Activated T-helper 1 cell treated with anti-CD3 and anti-CD28 coated beads, Interleukin-2, amount 50 U/mL, for 16 hours (primary cell): ENCODE measurements at places on chromosomes 1 and 21.

- DNase-seq = no peak
These were observed 188.3 kb downstream of the ASTN1 start for GRCh38 chr1:176976225-176976624.

DNA sequence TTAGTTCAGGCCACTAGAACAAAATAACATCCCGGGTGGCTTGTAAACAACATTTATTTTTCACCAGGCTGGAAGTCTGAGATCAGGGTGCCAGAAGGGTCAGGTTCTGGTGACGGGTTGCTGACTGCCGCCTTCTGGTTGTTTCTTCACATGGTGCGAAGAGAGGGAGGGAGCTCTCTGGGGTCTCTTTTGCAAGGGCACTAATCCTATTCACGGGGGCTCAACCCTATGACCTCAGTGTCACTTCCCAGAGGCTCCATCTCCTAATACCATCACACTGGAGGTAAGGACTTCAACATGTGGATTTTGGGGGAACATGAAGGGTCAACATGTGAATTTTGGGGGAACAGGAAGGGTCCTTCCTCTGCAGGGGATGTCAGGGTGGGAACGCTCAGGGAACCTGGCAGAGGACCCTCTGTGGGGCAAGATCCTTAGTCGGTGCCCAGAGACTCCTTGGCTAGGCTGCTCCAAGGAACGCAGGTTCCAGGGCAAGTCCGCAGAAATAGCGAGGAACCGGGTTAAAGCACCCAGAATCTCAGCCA is 8.7 kb upstream of the C2CD2 start:
- DNase-seq = no peak

DNA sequence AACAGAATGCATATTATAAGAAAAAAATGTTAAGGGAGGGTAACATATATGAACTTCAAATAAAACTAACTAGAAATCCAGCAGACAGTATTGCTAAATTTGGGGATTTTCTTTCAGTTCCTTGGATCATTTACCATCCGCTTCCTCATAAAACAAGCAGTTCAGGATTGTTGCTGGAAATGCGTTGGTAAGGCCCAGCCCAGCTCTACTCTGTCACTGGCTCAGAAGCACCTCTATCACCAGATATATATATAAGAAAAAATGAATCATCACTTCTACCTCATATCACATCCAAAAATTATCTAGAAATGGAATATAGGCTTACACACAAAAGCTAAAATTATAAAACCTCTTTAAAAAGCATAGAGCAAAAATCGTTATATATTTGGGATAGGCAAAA is 28.2 kb upstream of the COG2 start:
- no peak for DNase-seq

GRCh38 chr1:2985067-2985561 is 36.2 kb upstream of the ACTRT2 start:
- no peak for DNase-seq

DNA sequence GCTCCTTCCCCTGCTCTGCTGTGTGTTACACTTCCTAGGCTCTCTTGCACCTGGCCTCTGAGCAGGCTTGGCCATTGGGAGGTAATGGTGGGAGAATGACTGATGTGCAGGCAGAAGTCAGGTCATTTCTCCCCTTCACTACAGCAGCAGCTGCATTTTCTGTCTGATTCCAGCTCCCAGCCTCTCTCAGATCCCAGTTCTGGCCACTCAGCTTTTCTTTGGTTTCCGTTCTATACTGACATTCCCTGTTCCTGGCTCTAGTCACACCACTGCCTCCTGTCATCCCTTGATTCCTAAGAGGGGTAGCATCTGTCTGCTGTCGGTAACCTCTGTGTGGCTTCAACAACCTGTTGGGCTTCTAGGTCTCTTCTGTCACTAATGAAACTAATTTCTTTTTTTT is 127.7 kb upstream of the HOOK1 start:
- no peak for DNase-seq

- no peak for DNase-seq
These were observed 157.3 kb downstream of the PEX14 start for GRCh38 chr1:10631811-10632593.

GRCh38 chr1:154408174-154408777 is 3.1 kb downstream of the IL6R start:
- no peak for DNase-seq

DNA sequence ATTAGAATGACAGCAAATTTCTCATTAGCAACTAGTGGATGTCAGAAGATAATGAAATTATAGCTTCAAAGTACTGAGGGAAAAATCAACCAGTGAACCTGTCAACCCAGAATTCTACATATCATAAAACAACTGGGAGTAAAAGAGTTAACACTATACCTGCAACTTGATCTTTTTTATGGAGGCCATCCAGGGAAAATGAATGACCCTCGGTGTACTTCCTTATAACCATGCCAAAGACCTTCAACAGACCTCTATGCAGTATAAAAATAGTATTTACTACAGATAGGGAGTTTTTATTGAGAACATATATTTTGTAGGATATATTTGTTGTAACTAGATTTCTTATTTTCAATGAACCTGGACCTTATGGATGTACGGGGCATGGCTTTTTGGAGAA is 392.5 kb upstream of the ZRANB2 start:
- no peak for DNase-seq

- peak; percentile 48 for DNase-seq
These were observed at the start of gene TRAF3IP3 for GRCh38 chr1:209755926-209756614. Gene TRAF3IP3, plus strand, starts transcription at chr1:209756053. Its CDS starts 3,987 bp downstream, at chr1:209760040.

DNA sequence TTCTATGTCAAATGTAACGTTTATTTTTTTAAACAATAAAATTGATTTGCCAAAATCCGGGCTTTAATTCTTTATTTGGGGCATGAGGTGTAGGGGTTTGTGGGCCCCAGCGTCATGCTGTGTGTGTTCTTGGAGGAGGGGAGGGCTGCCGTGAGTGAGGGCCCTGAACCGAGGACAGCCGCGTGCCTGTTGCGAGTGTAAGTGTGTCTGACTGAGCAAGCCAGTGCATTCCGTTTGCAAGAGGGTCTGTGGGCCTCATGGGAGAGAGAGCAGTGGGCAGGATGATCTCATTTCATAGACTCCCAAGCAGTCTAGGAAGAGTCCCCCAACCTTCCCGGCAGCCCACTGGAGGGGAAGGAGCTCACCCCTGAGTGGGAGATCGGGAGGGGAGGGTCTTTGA is 21.4 kb upstream of the SPSB1 start:
- no peak for DNase-seq

GRCh38 chr1:55402142-55402541 is 187.0 kb upstream of the USP24 start:
- no peak for DNase-seq

DNA sequence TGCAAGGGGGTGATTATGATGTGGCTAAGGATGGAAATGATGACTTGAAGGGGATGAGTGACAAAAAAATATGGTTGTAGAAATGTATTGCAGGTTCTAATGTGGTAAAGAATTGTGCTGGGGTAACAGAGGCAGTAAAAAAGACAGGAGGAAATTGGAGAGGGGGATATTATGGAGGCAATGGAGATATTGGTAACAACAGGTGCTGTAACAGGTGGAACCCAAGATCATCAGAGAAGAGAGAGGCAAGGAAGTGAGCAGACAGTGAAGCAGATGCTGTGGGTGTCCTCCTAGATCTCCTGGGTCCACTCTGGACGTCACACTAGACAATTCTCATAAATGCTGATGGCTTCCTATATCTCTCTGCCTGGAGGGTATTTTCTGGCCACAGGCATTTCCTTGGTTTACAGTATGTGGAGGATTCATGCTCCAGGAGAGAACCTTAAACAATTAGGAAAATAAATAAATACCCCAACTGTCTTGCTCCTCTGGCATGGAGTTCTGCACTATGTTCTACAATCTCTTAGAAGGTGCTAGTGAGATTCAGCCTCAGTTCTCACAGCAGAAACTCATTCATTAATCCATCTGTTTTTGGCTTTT is 620.3 kb upstream of the PLXNA2 start:
- DNase-seq = no peak

GRCh38 chr1:230160957-230161771 is 94.1 kb downstream of the GALNT2 start:
- DNase-seq = no peak

DNA sequence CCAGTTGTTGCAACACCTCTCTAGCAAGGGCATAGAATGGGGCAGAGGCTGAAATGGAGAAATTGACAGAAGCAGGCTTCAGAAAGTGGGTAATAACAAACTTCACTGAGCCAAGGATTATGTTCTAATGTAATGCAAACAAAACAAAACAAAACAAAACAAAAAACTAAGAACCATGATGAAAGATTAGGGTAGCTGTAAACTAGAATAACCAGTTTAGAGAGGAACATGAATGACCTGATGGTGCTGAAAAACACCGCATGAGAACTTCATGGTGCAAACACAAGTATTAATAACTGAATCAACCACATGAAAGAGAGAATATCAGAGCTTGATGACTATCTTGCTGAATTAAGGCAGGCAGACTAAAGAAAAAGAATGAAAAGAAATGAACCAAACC is 1707.7 kb downstream of the BRINP3 start:
- no peak for DNase-seq

- no peak for DNase-seq
These were observed 89.8 kb upstream of the KLHDC7A start for GRCh38 chr1:18390953-18391352.

GRCh38 chr1:208061632-208062031 is 150.7 kb upstream of the CD34 start:
- no peak for DNase-seq
